ENCODE measurements at places on chromosomes 7 and 10.
A peak's percentile ranks its signal among the peaks of the same experiment; 100 is the strongest.

- DNase-seq, result no peak
Observed at GRCh38 chr10:46525177-46525823, 31.2 kb downstream of the GPRIN2 start.

DNA sequence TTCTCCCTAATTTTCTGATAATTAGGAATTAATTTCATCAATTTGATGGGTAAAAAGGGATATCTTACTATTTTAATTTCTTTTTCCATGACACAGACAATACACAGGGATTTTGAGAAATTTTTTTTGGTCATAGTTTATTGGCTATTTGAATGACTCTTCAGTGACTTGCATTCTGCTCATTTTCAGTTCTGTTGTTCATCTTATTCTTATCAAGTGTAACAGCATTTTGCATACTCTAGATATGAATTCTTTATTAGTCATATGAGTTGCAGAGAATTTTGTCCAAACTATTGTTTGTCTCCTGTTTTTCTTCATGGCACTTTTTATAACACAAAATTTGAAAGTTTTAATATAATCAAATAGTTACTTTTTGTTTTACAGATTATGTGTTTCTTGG is 41.7 kb downstream of the MKLN1 start:
- no peak for DNase-seq

GRCh38 chr7:130560972-130561371 is 69.1 kb downstream of the MEST start:
- DNase-seq, result no peak

GRCh38 chr7:147859486-147859885 is 731.1 kb upstream of the C7orf33 start:
- DNase-seq, result no peak

GRCh38 chr10:112471878-112472487 is 25.0 kb downstream of the VTI1A start:
- no peak for DNase-seq

- no peak for DNase-seq
Observed at GRCh38 chr7:1024331-1024841, 20.0 kb upstream of the GPR146 start.

GRCh38 chr10:126504063-126504760 is 115.9 kb upstream of the ADAM12 start:
- DNase-seq, result no peak

DNA sequence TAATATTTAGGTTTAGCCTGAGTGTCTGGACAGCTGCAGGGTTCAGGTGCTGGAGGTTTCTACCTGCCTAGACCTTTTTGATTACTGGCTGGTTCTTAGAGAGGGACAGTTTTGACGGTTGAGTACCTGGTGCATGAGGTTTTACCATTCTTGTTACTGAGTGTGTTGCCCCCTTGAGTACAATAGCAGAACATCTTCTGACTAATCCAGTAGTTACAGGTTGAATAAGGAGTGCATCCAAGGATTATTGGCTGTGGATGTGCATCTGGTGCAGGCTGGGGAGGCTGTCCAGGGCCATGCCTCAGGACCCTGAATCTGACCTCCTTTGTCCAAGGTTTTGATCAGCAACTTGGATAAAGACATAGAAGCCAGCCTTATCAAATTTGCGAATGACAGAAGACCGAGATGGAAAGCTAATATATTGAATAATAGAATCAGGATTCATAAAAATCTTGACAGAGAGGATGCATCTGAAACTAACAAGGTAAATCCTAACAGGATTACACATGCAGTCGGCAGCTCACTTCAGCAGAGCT is 23.1 kb downstream of the PLPP4 start:
- no peak for DNase-seq

GRCh38 chr10:62805231-62806099 is 945 bp downstream of the ADO start:
- no peak for DNase-seq

DNA sequence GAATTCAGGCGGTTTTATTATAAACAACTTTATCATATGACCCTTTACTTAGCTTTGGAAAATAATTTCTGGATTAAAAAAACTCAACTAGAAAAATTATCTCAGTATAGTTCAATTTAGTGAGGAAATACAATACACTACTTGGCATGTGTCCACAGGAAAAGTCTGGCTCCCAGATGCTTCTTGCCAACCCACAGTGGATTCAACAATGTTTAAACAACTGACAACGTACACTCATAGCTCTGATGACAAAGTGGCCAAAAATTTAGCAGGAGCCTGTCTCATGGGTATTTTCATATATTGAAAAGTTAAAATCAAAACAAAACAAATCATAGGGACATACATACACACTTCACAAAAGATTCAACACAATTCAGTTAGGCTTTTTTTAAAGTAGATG is 158.8 kb downstream of the SKAP2 start:
- DNase-seq, result no peak

- DNase-seq, result no peak
Observed at GRCh38 chr7:84529480-84530205, 335.1 kb upstream of the SEMA3A start.

DNA sequence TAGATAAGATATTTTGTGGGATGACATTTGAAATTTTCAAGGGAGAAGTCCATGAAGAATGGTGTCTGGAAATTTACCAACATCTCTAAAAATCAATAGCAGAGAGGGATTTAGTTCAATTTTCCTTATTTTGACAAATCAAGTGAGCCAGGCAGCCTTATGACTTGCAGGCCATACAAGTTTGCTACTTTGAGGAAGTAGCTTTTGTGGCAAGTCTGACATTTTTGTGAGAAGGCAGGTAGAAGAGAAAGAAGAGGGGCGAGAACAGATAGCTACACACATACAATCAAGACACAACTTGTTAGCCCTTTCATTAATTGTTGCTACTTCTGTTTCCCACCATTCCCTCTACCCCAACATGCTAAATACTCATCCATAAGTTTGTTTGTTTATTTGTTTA is 74.5 kb upstream of the OIT3 start:
- no peak for DNase-seq

- DNase-seq, result no peak
Observed at GRCh38 chr10:99329304-99329553, at the start of gene CNNM1. CNNM1 (plus strand) TSS chr10:99329356; CDS start chr10:99329388, 32 bp downstream.

GRCh38 chr7:135616136-135616535 is 46.2 kb upstream of the STMP1 start:
- DNase-seq, result no peak

GRCh38 chr10:17226891-17227303 is 1.1 kb upstream of the VIM start:
- DNase-seq, result no peak

GRCh38 chr10:24711465-24711864 is 12.2 kb downstream of the ARHGAP21 start:
- no peak for DNase-seq

DNA sequence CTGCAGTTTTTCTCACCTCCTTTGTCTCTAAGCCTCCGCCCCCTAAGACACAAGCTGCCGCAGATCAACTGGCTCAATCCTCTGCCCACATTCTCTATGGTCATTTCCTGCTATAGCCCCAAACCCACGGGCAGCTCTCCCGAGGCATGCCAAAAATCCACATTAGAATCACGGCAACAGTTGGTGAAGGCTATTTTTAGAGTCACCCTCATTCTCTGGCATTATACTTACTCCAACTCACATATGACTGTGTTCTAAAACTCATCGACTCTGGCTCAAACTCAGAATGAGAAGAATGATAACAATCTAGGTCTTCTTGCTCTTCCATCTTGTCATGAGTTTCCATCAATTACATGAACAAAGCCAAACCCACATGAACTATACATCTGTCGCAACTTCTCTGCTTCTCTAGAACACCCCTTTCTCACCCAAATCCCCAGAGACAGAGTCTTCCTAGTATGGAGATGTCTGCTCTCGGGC is 10.9 kb upstream of the KIAA1549 start:
- no peak for DNase-seq

DNA sequence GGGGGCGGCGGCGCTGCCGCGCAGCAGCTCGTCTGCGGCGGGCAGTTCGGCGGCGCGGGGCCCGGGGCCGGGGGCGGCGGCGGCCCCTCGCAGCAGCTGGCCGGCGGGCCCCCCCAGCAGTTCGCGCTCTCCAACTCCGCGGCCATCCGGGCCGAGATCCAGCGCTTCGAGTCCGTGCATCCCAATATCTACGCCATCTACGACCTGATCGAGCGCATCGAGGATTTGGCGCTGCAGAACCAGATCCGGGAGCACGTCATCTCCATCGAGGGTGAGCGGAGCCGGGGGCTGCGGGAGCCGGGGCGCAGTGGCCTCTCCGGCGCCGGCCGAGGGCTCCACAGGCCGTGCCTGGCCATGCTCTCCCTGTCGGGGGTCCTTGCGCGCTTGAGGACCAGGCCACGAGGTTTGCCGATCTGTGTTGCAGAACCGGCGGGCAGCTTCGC is 548 bp downstream of the AGAP3 start:
- DNase-seq, result no peak

DNA sequence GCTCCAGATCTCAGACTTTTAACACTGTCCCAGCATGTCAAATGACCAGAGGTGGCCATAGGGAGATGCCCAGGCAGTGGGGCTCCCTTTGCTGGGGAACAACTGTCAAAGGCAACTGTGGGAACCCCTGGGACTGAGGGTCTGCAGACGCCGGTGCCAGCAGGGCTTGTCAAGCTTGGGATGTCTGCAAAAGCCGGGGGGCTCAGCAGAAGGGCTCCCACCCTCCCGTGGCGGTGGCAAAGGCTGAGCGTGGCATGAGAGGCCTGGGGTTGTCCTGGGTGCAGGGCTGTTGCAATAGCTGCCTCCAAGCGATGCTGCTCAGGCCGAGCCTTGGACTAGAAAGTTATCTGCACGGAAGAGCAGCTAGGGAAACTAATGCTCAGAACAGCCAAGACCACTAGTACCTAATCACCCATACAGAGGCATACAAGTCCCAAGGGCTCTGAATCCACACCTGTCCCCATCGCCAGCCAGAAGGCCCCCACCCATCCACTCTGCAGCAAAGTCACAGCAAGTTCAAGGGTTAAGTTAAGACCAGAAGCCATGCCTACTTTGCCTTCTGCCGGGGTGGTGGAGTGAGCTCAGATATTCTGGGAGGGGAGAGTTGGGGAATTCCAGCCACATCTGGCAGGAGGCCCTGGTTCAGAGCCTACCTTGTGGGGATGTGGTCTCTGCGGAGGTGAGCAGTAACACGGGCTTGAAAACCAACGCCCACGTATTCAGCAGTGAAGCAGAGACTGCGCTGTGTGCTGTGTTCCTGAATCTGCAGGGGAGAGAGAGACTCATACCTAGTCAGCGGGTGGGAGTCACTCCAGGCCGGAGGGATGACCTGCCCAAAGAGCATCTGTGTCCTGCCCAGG is 4.6 kb downstream of the SH2B2 start:
- DNase-seq, result no peak

GRCh38 chr7:131327626-131328376 is at the start of gene MKLN1:
MKLN1 (plus strand) TSS chr7:131327876; CDS start chr7:131327900, 24 bp downstream.
- peak; percentile 78 for DNase-seq

Data from stimulated activated CD8-positive, alpha-beta memory T cell treated with anti-CD3 and anti-CD28 coated beads, Interleukin-4, amount 100 ng/mL, for 1 hour (primary cell).